Stimulated activated CD8-positive, alpha-beta memory T cell treated with anti-CD3 and anti-CD28 coated beads, Interleukin-2, amount 100 ng/mL, for 1 hour (primary cell): ENCODE measurements at places on chromosomes 1 and 21.

- DNase-seq = no peak
Observed at GRCh38 chr1:20540281-20540680, 12.1 kb upstream of the FAM43B start.

GRCh38 chr1:112877750-112878149, 78.2 kb downstream of the SLC16A1 start:
- DNase-seq = no peak

- no peak for DNase-seq
Observed at GRCh38 chr1:181949500-181949899, 112.0 kb downstream of the ZNF648 start.

DNA sequence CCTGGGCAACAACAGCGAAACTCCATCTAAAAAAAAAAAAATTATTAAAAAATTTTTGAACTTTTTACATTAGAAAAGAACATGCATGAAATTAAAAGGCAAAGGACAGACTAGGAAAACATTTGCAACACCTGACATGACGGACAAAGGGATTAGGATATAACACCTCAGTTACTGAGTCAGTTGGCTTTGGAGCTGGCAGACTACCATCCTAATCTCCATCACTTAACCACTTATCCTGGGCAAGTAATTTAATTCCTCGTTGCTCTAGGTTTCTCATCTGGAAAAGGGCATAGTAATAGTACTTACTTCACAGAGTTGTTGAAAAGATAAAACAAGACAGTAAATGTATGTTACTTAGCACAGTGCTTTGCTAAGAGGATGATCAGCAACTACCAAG, 11.9 kb downstream of the HECTD3 start:
- no peak for DNase-seq

GRCh38 chr1:12591267-12591938, 26.6 kb downstream of the DHRS3 start:
- no peak for DNase-seq

GRCh38 chr1:90746857-90747256, 29.8 kb upstream of the BARHL2 start:
- no peak for DNase-seq

DNA sequence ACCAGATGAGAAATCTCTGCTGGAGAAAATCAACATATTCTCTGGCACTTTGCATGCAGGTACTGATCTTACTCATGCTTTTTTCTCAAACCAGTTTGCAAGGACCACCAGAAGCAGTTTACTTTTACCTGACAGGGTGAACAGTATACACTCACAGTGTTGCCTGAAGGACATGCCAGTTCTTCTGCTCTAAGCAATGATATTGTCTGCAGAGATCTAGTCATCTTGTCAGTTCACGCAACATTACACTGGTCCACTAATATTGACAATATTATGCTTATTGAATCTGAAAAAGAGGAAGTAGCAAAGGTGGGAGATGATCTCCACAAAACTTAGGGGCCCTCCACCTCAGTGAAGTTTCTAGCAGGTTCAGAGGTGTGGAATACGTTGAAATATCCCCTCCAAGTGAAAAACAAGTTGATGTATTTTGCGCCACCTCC, 3.8 kb upstream of the S100B start:
- DNase-seq = no peak

DNA sequence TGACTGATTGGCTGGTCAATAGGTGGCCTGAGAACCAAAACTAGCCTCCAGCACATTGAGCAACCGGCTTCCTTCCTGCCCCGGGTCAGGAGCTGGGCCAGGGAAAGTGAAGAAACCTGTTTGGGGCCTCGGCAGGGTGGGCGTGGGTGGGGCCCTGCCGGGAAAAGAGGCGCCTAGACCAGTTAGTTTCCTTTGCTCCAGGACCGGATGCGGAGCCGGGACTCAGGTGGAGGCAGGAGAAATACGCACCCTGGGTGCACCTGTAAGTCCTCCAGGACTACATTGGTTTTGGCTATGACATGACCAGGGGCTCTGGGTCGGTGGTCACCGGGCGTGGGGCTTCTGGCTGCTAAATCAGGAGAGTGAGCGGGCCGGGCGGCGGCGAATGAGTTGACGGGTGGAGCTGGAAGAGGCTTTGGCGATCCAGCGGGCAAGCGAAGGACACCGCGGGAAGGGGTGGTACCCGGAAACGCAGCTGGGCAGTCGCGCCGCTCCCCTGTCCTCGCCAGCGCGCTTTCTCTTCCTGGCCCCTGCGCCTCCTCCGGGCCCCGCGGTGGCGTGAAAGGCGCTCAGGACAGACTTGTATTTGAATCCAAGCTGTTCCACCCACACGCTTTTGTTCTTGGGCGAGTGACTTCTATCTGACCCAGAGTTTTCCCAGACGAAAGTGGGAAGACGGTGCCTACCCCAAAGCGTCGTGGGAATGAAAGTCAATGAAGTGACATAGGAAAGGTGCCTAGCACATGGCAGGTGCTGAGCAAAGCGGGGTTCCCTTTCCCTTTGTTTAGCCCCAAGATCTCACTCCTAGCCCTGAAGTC, 30.6 kb upstream of the JUN start:
- no peak for DNase-seq

GRCh38 chr1:1783320-1783719, 5.0 kb upstream of the NADK start:
- no peak for DNase-seq

DNA sequence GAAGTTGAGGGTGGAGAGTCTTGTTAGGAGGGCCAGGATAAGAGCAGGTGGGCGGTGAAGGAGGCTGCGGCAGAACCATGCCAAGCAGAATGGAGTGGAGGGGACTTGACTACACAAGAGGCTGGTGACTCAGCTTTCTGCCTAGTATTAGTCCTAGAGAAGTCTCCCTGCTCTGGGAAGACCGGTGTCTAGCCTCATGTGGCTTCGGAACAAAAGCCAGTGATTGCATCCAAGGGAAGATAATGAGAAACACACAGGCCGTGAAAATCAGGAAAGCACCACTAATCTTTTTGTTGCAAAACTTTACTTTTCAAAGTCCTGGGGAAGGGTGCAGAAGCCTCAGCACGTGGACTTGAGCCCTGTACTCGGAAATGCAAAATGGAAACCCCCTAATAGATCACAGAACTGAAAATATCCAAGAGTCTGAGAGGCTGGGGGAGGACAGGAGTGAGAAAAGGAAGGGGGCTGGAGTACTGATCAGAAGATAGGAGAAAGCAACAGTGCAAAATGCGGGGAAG, 31.4 kb downstream of the DDR2 start:
- no peak for DNase-seq

GRCh38 chr1:1441002-1441888, 5.8 kb downstream of the VWA1 start:
- peak; percentile 31 for DNase-seq

DNA sequence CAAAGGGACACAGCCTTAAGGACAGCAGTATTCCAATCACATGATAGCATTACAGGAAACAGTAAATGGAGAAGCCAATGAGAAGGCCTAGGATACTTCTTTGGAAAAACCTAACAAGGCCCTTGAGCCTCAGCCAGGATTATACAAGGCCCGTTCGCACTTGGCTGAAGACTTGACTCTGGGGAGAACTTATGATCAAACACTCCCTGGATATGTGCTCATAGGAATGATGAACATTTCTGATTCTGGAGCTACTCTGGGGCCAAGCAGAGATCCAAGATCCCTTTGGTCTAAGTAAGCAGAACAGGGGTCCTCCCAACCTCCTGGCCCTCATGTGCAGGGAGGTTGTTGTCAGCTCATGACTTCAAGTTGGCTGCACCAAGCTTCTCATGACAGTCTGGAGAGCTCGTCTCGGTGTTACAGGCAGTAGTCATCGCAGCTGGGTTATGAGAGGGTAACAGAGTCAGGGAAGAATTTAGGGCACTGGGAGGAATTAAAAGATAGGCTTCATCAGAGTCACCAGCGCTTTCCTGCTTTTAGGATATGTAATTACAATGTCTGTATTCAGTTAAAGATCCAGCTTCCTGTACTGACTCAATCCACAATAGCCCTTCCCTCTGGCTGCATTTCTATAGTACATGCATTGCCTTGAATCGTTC, 92.5 kb upstream of the IRF2BP2 start:
- DNase-seq = no peak

DNA sequence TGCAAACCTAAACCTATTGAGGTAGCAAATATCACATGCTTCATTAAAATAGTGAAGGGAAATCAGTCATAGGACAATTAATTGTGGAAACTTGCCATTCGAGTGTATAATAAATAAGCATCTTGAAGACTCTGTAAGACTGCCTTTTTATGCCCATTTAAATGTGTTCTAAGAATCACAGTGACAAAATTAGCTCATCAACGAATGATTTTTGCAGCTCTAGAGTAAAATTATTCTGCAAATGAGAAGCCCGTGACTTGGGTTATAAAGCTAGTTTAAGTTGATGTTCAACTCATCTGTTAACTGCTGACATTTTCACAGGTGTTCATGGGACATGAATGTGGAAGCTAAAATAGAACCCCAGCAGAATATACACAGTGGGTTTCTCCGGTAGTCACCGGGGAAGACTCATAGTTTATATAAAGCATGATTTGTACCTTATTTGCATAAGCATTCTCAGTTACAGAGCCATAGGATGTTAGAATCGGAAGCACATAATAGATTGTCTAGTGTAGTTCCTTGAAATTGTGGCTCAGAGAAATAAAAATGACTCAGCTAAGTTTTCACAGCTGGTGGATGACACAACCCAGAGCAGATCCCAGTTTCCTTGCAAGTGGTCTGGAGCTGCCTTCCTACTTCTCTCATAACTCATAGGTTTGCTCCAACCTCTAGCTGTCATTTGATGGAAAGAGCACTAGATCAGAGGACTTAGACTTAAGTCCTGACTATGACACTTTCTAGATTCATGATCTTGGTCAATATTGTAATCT, 107.3 kb downstream of the UCHL5 start:
- no peak for DNase-seq

- no peak for DNase-seq
Observed at GRCh38 chr1:56472860-56473259, 106.5 kb downstream of the PLPP3 start.

GRCh38 chr1:43156026-43156425, 16.1 kb downstream of the EBNA1BP2 start:
- DNase-seq = no peak

- DNase-seq = no peak
Observed at GRCh38 chr1:66889030-66889429, 35.6 kb downstream of the DNAI4 start.

DNA sequence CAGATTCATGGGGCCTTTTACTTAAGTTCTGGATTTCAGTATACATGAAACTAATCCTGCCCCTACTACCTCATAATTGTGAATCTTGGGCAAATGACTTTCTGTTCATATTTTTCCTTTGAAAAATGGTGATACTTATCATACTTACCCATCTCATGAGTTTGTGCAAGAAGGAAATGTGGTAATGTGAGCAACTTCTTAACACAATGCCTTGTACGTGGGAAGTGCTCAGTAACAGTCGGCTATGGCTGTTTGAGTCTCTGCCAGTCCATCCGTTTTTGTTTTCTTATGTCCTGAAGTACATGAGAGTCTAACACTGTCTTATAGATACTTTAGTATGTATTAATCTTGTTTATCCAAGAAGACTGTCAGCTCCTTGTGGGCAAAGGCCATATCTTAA, 86.5 kb downstream of the PATJ start:
- DNase-seq = no peak

DNA sequence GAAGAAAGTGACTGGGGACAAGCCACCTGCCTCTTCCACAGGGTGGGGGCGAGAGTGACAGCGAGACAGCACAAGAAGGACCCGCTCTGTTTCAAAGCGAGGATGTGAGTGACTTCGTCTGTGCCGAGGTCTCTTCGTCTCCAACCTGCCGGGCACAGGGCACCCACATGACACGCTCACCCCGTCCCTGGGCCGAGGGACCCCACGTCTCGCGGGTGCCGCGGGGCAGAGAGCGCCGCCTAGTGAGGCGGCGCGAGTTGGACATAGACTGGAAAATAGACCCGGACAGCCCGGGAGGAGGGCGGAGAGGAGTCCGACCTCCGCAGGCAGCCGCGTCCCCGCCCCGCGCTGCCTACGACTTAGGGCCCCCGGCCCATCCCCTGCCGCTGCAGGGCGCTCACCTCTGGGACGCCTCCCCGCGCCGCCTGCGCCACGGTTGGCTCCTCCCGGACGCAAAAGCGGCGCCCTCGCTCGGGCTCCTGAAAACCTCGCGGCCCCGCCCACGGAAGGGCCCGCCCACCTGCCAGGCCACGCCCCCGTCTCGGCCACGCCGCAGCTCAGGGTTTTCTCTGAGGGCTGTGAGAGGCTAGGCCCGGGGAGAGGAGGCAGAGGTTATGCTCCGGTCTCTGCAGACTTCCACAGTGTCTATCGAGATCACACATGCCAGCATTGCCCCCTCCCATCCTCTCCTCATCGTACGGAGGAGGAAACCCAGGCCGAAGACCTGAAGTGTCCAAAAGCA, at the start of gene TLR5:
Gene TLR5, minus strand, starts transcription at position 454 of the 742 bp plus-strand sequence. CDS start 30,217 bp downstream, outside the sequence.
- peak; percentile 84 for DNase-seq

DNA sequence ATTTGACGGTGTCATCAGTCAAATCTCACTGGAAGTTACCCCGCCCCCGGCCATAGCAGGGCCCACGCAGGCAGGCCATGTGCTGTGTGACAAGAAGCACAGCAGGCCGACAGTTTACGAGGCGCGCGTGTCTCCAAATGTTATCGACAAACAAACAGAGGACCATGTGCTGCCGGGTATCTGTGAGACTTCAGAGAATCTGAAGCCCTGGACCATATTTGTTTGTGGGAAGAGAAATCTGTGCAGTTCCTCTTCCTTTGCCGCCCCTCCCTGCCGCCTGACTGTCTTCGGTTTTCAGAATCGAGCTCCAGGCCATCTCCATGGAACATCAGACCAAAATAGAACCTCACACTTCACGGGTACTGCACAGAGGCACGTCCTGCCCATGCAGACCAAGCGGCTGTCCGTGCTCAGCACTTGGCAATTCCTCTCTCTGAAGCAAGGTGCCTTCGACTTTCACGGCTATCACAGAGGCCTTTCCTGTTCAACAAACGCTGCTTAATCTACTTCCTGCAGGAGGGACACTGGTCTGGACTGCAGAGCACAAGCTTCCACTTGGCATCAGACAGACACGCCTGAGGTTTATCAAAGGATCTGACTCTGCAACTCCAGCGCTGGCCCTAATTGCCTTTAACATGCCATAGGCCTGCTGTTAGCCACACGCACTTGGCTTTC, 135.7 kb upstream of the KRTAP19-8 start:
- DNase-seq = no peak

DNA sequence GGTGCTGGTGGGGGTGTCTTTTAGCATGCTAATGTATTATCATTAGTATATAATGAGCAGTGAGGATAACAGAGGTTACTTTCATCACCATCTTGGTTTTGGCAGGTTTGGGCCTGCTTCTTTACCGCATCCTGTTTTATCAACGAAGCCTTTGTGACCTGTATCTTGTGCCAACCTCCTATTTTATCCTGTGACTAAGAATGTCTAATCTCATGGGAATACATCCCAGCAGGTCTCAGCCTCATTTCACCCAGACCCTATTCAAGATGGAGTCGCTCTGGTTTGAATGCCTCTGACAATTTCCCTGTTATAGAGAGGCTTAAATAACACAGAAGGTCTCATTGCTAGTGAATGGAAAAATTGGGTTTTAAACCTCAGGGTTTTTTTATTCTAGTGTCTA, 300.8 kb upstream of the PROX1 start:
- DNase-seq = no peak

GRCh38 chr1:165580931-165581871, 37.4 kb downstream of the LRRC52 start:
- DNase-seq = no peak
